ENCODE measurements at places on chromosomes 5 and 9. TPM values are rescaled to one million over a fixed set of nuclear protein-coding genes. Genes with fewer than 3 reads are reported as not detected.

DNA sequence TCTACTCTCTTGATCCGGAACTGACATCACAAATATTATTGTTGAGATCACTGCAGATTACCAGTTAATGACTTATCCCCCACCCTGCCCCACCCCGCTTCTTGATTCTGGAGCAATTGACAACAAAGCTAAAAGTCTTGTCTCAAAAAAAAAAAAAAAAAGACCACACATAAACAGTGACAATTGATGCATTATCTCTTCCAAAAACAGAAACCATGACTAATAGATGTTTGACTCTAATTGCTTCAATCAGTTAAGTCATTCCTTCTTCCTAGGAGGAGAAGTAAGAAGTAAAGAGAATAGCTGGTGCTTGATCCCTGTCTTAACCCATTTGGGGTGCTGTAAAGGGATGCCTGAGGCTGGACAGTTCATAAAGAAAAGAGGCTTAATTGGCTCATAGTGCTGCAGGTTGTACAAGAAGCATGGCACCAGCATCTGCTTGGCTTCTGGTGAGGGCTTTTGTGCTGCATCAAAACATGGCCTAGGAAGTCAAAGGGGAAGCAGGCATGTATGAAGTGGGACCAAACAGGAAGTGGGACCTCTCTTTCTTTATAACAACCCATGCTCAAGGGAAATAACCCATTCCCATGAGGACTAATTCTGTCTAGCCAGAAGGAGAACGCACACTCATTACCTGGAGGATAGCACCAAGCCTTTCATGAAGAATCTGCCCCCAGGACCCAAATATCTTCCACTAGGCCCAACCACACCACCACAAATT lies 158.7 kb downstream of the TMEM167A start:
- no peak overlapping the region for H3K27ac ChIP-seq
- no peaks in the 10 kb centered on the region for H3K27me3 ChIP-seq
- no peaks in the 10 kb centered on the region for H3K36me3 ChIP-seq
- H3K4me1 ChIP-seq: no peaks in the 10 kb centered on the region

DNA sequence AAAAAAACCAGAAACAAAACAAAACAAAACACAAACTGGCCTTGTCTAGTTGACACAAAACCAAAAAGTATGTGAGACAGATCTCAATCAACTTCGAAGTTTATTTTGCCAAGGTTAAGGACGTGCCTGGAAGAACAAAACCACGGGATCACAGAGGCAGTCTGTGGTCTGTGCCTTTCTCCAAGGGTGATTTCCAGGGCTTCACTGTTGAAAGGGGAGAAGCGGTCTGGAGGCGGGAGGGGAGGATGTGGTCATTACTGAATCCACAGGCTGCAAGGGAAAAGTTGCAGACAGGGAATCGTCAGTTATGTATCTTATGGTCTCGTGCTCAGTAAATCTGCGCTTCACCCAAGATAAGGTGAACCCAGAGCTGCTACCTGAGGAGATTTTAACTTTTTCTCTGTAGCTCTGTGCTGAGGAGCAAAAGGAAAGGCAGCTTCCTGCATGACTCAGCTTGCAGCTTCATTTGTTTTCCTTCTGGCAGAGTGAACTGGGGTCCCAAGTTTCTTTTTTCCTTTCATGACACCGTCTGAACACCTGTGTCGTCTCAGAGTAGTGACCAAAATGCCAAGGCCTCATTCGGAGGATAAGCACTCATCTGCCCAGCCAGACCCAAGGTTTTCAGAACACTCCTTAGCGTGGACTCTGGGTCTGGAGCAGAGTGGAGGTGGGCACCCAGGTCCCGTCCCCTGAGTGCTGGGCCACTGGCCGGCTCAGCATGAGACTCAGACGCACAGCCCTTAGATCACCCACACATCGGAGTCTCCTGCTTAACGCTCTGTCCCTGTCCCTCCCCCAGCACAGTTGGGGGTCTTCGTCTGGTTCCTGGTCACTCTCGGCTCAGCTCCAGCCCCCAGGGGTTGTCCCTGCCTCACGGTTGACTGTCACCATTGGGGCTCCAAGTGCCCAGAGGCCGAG lies 25.9 kb downstream of the ROPN1L start:
- no peak for DNase-seq
- no peak overlapping the region for H3K27ac ChIP-seq
- H3K36me3 ChIP-seq: no peaks in the 10 kb centered on the region
- H3K27me3 ChIP-seq: no peaks in the 10 kb centered on the region

The POU4F3 gene
- 0.10 TPM for total RNA-seq

- no peaks in the 10 kb centered on the region for H3K27me3 ChIP-seq
- DNase-seq: no peak
- no peaks in the 10 kb centered on the region for H3K36me3 ChIP-seq
- no peak overlapping the region for H3K4me3 ChIP-seq
Observed at GRCh38 chr5:132506094-132506692, 15.6 kb upstream of the IRF1 start.

DNA sequence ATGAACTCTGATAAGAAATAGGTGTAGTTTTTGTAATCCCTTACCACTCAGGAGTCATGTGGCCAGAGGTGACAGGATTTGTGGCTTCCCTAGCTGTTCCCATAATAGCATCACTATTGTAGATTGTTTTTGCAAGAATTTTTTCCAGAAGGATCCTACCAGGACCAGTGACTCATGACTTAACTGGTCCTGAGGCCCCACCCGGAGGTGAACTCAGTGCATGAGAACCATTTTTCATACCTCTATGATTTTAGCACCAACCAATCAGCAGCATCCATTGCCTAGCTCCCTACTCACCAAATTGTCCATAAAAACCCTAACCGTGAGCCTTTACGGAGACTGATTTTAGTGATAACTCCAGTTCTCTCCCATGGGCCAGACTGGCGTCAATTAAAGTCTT lies 484.8 kb downstream of the PSAT1 start:
- H3K4me1 ChIP-seq: no peaks in the 10 kb centered on the region
- no peak overlapping the region for H3K27ac ChIP-seq
- no peak overlapping the region for H3K4me3 ChIP-seq
- H3K27me3 ChIP-seq: no peaks in the 10 kb centered on the region
- H3K36me3 ChIP-seq: no peaks in the 10 kb centered on the region
- no peak for DNase-seq

The SCGB3A2 gene
- total RNA-seq: not detected

DNA sequence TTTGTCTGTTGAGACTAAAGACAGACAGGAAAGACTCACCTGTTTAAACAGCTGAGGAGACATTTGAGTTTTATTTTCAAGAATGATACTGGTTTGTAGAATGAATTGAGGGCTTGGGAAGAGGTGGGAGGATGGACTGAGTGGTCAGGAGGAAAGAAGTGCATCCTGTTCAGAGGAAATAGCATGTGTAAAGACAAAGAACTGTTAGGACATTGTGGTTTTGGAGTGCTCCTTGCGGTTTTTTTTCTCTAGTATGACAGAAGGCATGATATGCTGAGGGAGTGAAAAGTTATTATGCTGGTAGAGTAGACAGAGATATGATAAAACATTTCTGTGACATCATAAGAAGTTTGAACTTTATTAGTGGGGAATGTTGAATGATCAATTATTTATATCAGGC lies 270.7 kb upstream of the ELAVL2 start:
- H3K4me3 ChIP-seq: no peak overlapping the region
- H3K27ac ChIP-seq: no peak overlapping the region
- no peak for DNase-seq
- H3K4me1 ChIP-seq: no peaks in the 10 kb centered on the region
- H3K27me3 ChIP-seq: no peaks in the 10 kb centered on the region
- no peaks in the 10 kb centered on the region for H3K36me3 ChIP-seq

The PCDHB15 gene
- 0.16 TPM for total RNA-seq

The CD274 gene
- total RNA-seq: 6.6 TPM

DNA sequence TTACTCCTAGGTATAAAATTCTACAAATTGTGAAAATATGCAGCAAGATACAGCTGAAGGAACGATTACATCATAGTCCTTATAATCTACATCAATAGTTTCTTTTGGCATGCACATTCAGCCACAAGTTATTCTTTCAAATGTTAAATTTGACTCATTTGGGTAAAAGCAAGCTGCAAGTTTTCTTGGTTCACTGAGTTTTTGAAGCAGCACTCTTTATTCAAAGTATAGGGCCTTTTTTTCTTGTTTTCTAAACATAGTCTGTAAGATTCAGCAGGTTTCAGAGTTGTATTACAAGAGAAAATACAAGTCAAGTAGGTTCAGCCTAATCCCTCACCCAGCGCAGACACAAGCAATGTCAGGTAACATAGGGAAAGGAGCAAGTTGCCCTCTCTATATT lies 981.5 kb downstream of the PTPRD start:
- no peaks in the 10 kb centered on the region for H3K4me1 ChIP-seq
- no peaks in the 10 kb centered on the region for H3K27me3 ChIP-seq
- H3K27ac ChIP-seq: no peak overlapping the region
- no peak for DNase-seq

DNA sequence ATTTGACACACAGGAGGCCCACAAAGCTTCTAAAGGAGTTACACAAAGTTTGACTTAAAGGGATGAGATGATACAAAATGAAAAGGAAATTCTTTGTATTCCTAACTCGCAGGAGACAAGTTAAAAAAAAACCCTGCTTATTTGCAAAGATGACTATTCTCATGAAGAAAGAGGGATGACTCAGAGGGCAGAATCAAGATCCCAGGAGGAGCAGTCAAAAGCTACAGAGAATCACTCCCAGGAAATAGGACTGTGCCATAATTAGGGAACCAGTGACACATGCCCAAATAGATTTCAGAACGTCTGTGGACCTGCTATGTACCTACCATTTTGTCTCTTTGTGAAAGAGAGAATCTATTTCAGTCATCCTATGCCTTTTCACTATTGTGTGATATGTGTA lies 103.5 kb upstream of the ARRDC3 start:
- no peaks in the 10 kb centered on the region for H3K4me1 ChIP-seq
- no peak for DNase-seq
- no peaks in the 10 kb centered on the region for H3K27me3 ChIP-seq
- no peaks in the 10 kb centered on the region for H3K36me3 ChIP-seq
- H3K27ac ChIP-seq: no peak overlapping the region
